ENCODE measurements at places on chromosomes 2 and 18.
A peak's percentile ranks its signal among the peaks of the same experiment; 100 is the strongest.

- no peak for DNase-seq
These were observed 14.6 kb upstream of the DYNC2LI1 start for GRCh38 chr2:43759195-43759594.

DNA sequence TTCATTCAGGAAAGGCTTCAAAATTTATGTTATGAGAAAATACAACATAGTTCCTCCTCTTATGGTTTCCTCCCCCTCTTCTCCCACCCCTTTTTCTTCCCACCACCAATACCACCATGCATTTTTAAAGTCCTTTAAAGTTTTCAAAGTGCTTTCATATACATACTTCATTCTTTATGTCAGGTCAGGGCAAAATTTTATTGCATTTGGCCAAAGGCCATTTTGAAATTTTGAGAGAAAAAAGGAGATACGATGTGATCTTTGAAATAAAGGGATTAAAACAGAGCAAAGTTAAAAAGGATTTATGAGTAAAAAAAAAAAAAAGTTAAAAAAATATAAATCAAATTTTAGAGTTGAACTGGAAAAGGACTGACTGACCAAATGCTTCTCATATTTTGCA is 792.5 kb upstream of the FANCL start:
- no peak for DNase-seq

DNA sequence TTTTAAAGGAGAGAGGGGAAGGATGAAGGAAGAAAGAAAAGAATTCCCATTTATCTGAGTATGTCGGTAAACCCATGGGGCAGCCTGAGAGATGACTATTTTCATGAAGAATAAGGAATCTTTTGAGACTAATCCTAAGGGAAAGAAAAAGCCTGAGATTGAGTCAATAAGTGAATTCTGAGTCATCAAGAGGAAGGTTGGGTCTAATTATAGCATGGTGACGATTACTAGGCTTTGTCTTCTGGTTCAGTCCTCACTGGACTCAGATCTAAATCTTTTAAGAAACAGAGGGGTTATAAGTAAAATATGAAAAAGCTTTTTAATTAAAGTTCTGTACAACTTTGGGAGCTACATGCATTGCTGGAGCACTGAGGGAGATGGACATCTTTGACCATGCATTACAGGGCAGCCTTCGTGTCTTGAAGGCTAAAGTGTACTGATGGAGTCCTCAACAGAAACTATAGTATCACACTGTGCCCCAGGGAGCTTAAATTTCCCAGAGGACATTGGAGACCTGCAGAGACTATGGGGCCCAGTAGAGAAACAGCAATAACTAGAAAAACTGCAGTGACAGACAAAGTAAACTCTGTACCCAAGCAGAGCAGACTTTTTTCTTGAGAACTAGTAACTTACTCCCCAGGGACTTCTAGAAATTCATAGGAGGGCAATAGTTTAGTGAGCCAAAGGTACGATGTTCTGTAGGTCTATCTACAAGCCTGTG is 260.9 kb downstream of the RAD51AP2 start:
- no peak for DNase-seq

- DNase-seq, result no peak
These were observed 4.4 kb downstream of the ADCYAP1 start for GRCh38 chr18:908758-909724.

DNA sequence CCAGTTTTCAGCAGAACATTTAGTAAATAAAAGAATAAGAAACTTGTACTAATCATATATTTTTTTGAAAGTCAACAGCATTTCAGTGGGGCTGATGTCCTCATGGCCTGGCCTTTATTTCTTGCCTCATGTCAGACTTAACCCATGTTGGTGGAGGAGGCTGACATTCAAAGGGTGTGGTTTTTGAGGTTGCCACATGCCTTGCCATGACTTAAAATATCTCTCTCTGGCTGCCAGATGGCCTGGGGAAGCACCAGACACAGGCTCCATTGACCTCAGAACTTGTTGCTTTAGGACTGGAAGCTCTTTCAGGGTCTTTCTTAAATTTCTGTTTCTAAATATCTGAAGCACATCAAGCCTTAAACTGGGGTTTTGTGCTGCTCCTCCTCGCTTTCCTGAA is 32.5 kb upstream of the CD28 start:
- peak; percentile 11 for DNase-seq

- no peak for DNase-seq
These were observed 184.6 kb upstream of the SRD5A2 start for GRCh38 chr2:31765078-31765945.

- DNase-seq, result no peak
These were observed 25.5 kb downstream of the B4GALT6 start for GRCh38 chr18:31658670-31659575.

GRCh38 chr2:176542476-176542875 is 273.2 kb downstream of the MTX2 start:
- DNase-seq, result no peak

- DNase-seq, result no peak
These were observed 2.1 kb downstream of the MBP start for GRCh38 chr18:77130229-77131099.

DNA sequence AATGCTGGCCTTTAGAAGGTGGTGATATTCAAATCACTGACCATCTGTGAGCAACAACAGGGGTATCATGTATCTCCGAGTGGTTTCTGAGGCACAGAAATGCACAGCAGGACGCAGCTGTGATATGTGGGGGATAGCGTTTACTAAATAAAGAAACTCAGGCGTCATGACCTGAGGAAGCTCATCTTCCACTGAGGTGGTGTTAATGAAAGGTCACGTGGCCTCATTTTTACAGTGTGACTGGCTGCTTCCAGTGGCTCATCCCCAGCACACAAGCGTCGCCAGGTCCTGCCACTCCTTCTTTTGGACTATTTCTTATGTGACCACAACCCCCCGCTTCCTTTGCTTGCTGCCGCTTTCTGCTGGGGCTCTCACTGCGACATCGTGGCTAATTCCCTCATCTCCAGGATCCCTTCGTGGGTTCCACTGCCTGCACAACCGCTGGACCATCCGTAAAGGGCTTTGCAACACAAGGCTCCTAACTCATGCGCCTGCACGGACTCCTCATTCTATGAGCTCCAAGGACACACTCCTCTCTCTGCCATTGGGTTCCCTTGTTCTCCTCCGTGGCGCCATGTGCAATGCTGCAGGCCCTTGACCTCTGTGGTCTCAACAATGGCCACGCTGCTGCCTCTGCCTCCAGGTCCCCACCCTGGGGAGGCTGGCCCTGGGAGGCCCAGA is 109.3 kb downstream of the MBP start:
- no peak for DNase-seq

DNA sequence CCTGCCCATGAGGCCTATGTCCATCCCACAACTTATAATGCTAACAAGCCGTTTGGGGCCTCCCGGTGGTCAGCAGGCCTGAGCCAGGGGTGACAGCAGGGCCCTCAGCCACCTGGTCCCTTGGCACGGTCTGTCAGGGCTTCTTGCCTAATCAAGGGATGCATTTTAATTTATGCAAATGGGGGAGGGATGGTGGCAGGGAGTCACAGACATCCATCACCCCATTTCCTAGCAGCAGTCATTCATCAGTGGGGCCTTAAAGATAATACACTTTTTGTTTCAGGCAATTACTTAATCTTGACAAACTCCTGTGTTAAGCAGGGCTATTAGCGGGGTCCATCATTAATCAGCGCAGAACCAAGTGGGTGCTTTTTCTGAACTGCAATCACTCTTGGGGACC is 174.5 kb downstream of the GLI2 start:
- DNase-seq, result no peak

- DNase-seq, result peak; percentile 24
These were observed 42.6 kb upstream of the RAPGEF4 start for GRCh38 chr2:172693037-172693436.

Measured in stimulated activated CD4-positive, alpha-beta T cell treated with anti-CD3 and anti-CD28 coated beads, Interleukin-2, amount 100 ng/mL, for 48 hours (primary cell).